ENCODE measurements at places on chromosomes 2 and 18.
A peak's percentile ranks its signal among the peaks of the same experiment; 100 is the strongest.

GRCh38 chr2:155842103-155842502, 490.4 kb downstream of the NR4A2 start:
- no peak for DNase-seq

- no peak for DNase-seq
Observed at GRCh38 chr18:29163596-29163995, 986.7 kb upstream of the CDH2 start.

DNA sequence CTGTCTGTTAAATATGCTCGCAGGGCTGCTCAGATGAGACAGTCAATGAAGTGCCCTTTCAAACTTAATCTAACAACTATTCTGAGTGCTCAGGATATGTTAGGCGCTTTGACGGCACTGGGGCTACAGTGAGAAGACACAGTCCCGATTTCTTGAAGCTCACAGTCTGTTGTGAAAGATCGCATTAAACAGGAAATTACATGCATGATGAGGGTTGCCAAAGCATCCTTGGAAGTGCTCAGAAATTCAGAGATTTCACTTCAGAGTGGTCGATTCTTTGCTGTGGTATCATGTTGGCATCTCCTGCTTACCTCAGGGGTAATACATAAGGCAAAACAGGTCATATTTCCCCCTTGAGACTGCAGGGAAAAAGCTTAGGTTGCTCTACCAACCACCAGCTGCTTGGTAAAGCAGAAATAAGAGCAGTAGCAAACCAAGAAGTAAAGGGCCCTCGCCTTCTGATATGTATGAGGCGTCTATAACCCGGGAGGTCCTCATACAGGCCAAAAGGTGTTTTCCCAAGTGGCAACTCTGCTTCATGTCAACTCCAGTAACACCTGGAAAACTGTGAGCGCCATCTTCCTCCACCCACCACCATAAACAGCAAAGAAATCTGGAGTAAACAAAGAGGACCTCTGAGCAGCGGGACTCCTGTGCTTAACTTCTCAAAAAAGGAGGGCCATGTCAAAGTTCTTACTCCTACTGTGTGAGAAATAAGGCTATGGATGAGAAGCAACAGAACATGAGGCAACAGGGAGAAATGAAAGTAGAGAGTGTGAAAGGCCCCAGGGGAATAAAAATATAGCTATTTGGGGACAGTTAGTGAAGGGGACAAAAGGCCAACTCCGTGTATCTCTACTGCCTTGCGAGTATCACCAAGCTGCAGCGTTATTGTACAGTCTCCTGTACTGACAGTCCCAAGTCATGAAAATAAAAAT, 79.3 kb downstream of the CLHC1 start:
- no peak for DNase-seq

DNA sequence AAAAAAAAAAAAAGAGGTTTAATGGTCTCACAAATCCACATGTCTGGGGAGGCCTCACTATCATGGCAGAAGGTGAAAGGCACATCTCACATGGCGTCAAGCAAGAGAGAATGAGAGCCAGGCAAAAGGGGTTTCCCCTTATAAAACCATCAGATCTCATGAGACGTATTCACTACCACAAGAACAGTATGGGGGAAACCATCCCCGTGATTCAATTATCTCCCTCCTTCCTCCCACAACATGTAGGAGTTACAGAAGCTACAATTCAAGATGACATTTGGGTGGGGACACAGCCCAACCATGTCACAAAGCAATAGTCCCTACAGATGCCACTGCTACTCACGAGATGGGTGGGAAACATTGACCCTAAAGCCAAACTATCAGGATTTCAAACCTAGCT, 392.7 kb upstream of the ID2 start:
- no peak for DNase-seq

GRCh38 chr2:237455764-237456163, 31.3 kb upstream of the MLPH start:
- no peak for DNase-seq

DNA sequence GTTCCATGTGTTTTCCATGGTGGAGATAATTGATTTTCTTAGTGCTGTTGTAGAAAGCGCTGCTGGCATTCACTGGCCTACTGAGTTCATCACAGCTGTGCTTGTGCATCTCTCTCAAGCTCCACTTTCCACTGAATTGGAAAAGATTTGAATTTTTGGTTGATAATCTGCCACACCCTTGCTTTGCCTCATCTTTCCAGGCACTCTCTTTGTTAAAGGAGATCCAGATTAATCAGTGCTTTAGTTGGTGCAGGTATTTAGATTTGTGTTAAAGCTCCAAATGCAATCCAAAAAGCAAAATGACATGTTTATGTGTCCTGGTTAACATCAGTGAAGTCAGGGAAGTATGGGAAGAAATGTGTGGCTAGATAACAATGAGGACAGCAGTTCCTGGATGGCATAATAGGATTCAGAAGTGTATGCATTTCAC, 2.7 kb upstream of the COL3A1 start:
- no peak for DNase-seq

GRCh38 chr18:10458691-10459090, 4.3 kb downstream of the APCDD1 start:
- DNase-seq: no peak

GRCh38 chr2:118738524-118739308, 108.7 kb downstream of the EN1 start:
- no peak for DNase-seq

GRCh38 chr2:193808877-193809276, 1614.1 kb upstream of the TMEFF2 start:
- DNase-seq: no peak

- DNase-seq: no peak
Observed at GRCh38 chr2:215188078-215188477, 49.7 kb upstream of the ABCA12 start.

DNA sequence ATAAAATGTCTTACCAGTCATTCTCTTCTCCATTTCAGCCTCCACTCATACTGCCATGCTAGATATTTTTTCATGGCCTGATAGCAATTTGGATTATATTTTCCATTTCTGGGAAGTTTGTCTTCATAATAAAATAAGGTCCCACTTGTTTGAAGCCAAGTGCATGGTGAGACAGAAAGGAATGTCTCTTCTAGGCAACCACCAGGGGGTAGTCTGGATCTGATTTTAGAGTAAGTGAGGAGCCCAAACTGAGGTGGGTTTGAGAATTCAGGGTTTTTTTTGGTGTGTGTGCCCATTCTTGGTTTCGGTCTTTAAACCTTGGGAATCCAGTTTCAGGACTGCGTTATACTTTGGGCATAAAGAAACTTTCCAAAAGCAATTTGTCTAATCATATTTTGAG, 315.5 kb downstream of the RPRM start:
- peak; percentile 14 for DNase-seq

- DNase-seq: no peak
Observed at GRCh38 chr2:168667156-168667555, 135.3 kb upstream of the NOSTRIN start.

- DNase-seq: no peak
Observed at GRCh38 chr18:31646332-31647126, 37.9 kb downstream of the B4GALT6 start.

DNA sequence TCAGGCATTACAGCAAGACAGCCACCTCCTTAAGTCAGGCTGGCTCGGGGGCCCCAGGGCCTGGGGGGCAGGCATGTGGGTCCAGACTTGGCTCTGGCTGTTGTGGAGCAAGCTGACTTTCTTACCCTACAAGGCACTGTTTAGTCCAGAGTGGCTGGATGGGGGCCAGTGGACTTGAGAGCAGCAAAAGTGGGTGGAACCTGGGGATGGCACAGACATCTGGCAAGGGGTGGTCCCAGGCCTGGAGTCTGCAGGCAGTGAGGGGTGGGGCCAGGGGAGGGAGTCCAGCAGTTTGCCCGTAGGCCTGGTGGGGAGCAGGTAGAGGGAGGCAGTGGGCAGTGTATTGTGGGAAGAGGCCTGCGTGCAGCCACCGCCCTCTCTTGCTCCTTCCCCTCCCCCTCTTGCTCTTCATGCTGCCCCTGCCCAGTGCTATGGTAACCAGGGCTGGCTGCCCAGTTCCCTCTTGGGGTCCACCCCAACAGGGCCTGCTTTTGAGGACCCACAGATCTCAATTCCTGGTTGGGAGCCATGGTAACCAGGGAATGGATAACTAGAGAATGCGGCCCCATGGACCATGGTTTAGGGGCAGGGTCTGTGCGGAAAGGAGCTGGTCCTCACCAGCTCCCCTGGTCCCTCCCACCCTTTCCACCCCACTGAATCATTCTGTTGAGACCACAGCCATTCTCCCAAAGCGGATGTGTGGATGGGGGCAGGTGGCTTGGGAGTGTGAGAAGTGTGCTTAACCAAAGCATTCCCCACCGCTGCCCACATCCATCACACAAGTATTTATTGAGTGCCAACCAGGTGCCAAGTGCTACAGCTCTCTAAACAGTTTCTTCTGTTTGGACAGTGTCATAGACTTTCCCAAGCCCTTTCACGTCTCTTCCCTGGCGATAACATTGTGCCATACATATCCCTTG, 19.3 kb downstream of the SPEG start:
- no peak for DNase-seq

DNA sequence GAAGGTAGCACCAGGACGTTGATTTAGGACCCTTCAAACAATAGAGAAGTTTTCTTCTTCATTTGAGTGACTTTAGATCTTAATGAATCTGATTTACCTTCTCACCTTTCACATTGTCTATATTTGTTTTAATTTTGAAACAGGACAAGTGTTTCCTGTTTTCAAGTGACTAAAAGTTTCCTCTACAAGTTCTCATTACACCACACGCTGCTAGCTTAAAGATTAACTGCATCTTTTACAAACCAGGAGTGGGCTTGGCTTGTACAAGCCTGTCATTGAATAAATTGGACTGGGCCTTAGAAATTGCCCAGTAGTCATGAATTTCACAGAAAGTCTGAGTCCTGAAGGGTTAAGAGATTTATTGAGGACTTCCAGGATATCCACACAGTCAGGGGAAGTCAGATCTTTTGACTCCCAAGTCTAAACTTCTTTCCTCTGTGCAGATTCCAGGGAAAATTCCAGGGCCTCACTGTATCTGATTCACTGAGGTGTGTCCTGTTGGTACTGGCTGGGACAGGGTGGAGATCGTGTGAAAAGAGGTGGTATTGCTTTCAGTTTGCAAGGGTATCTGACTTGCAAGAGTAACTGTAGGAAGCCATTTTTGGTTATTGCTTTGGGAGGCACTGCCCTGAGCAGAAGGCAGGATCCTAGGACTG, 3.4 kb downstream of the SGPP2 start:
- no peak for DNase-seq

- DNase-seq: no peak
Observed at GRCh38 chr2:42769583-42770287, 5.8 kb upstream of the OXER1 start.

DNA sequence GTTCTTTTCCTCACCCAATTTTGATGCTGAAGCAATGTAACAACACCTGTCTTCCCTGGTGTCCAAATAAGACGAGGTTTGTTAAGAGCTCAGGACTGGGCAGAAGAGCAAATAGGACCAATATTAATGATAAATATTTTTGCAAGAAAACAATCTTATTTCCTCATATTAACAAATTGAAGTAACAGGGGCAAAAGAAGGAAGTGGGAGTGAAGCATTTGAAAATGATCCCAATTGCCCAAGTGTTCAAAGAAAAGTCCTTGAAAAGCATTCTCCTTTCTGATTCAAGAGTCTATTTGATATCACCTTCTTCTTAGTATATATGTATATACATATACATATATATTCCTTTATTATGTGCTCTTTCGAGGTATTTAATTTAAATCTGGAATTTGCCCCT, 418.8 kb downstream of the ARHGAP15 start:
- DNase-seq: no peak

- no peak for DNase-seq
Observed at GRCh38 chr18:68705119-68705518, 9.8 kb downstream of the TMX3 start.

GRCh38 chr18:38322206-38322605, 756.6 kb upstream of the CELF4 start:
- no peak for DNase-seq

DNA sequence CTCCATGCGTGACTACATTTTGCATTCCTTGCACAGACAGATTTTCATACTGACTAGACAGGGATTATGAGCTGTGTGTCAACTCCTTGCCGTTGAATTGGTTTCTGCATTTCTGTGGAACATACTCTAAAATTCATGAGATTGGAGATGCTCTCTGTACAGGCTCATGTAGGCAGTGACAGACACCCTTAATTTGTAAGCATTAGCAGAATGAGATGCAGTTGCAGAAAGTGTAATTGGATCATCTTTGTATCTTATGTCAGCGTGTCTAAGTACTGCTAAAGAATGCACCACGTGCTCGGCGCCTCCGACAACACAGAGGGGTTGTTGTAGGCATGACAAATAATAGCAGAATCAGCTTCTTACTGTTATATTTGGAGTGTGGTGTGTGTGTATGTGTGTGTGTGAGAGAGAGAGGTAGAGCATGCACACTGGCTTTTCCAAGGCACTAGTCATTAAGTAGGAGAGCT, 212.4 kb downstream of the CMPK2 start:
- DNase-seq: no peak

DNA sequence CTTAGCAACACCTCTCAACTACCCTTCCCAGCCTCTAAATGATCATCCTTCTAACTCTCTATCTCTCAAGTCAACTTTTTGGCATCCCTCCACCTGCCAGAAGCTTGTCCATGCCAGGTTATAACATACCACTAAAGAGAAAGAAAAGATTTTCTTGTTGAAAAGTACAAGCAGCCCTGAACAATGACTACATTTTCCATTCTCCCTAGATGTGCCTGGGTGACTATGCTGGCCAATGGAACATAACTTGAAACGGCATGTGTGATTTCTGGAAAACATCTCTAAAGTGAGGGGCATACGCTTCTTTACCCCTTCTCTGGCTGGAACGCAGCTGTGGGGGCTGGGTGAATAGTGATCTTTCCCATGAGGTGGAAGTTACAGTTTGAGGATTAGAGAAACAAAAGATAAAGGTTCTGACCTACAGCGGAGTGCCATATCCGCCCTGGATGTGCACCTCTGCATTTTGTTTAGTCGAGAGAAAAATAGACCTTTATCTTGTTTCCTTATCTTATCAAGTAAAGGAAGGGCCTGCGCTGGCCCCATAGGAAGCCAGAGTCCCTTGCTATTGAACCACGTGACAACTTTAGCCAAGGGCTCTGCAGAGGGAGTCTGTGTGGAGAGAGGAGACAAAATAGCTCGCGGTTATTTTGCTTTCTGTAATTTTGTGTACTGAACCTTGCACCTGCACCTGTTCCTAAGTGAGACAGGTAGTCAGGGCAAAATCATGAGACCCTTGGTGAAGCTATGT, 436.8 kb downstream of the TGIF1 start:
- DNase-seq: no peak

- no peak for DNase-seq
Observed at GRCh38 chr2:172372436-172372835, 55.0 kb upstream of the ITGA6 start.

DNA sequence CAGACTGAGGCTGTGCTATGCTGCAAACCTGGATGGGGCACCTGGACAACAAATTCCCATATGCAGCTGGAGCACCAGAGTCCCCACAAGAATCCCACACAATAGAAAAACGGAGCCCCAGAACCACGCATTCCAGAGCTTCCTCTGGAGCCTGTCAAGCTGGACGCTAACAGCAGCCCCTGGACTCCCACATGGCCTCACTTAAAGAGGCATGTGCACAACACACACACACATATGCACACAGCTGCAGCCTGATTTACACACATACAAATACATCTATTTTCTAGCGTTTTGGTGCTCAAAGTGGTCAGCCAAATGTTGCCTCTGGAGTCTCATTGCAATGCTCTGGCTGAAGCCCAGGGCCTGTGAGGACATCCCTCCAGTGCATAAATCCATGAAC, 632.7 kb upstream of the ID2 start:
- DNase-seq: peak; percentile 18

GRCh38 chr2:23609254-23609653, 224.3 kb downstream of the KLHL29 start:
- no peak for DNase-seq

Measured in right renal pelvis (tissue), 4 donors.